Mucosa of gallbladder (tissue), 1 donor: ENCODE measurements at places on chromosomes 1 and 21. TPM values are rescaled to one million over a fixed set of nuclear protein-coding genes. Genes with fewer than 3 reads are reported as not detected.
A peak's percentile ranks its signal among the peaks of the same experiment; 100 is the strongest.

DNA sequence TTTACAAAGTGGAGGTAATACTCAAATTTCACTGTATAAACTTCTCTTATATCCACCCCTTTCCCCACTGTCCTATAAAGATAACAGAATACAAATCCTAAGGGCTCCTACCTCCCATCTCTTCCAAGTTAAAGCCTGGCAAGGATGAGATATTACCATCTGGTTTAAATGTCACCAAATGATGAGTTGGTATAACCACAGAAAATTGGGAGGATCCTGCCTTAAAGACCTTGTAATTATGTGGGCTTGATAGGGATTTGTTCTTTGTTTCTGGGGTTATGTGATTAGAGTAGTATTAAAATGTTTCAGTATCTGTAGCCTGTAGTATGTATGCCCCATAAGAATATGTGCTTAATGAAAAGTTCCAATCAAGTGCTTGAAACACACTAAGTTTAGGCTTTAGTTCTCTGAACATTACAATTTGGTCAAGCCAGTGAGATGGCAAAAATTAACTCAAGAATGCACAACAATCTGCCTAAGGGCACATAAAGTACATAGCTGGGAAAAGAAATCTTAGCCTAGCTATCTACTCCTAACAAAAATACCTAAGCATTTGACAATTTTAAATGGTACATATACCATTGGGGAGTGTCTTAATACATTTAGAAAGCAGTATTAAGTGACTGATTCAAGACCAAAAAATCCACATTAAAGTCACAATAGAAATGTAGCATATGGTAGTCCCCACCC, 14.0 kb downstream of the KDM5B start:
- no peak for DNase-seq

DNA sequence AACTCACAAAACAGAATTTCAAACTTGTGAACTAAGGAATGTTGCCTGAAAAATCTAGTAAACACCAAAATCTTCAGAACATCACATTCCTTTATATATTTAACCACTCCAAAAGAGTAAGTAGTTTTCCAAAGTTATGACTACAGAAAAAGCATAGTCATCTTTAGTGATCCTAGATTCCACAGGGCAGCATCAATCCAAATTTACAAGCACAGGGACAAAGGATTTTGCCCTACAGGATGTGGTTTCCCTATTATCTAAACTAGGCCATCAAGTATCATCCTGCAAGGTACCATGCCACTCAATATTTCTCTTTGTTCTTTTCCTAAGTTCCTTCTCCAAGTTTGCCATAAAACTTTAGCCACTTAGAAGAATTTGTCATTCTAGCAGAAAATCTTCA, 33.0 kb downstream of the COP1 start:
- DNase-seq = no peak

DNA sequence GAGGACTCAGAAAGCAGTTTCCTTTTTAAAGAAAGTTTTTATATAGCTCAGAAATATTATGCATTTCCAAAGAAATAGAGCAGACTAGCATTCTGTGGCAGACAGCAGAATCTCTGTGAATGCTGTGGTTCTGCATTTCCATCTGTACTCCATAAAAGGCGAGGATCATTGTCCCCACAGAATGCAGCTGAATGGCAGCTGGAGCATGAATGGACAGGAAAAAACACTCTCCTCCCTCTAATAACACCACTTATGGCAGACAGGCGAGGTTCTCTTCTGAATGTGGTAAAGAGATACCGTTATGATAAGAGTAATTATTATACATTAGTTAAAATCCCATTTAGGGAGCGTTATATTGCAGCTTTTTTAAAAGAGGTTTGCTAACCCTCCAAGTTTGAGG, 81.4 kb upstream of the WLS start:
- no peak for DNase-seq

WLS gene
- 205 TPM for total RNA-seq

DNA sequence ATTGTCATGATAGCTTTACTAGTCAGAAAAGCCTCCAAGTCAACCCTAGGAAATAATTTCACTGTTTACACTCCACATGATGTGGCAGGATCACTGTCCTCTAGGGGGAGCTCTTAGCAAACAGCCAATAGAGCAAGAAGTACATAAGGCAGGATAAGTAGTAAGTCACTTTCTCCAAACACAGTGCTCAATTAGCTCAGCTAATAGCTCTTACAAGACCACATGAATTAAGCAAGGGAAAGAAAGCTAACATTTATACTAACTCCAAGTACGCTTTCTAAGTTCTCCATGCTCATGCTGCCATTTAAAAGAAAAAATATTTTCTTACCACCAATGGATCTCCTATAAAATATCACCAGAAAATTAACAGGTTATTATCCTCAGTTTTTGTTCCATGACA, 66.9 kb upstream of the LRIF1 start:
- peak; percentile 57 for DNase-seq
